ENCODE measurements at places on chromosomes 2 and 18.

DNA sequence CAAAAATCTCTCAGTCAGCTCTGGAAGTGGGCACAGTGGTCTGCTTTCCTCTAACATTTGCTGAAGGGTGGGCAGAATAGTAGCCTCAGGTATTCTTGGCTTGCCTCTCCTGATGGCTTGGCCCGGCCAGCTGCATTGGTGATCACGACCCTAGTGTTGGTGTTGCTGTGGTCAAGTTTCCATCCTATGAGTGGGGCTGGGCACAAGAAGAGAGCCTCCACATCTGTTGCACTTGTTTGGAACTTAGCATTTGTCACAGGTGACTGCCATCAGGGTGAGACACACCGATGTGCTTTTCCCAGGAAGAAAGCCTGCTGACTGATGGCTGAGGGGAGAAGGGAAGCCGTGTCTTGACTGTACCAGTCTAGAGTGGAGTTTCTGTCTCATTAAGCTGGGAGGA, 33.1 kb upstream of the SNORC start:
- no peak for DNase-seq

- DNase-seq: peak; percentile 8
Measured at GRCh38 chr2:215188078-215188477, 49.7 kb upstream of the ABCA12 start.

- no peak for DNase-seq
Measured at GRCh38 chr18:13730481-13730880, 4.0 kb downstream of the RNMT start.

DNA sequence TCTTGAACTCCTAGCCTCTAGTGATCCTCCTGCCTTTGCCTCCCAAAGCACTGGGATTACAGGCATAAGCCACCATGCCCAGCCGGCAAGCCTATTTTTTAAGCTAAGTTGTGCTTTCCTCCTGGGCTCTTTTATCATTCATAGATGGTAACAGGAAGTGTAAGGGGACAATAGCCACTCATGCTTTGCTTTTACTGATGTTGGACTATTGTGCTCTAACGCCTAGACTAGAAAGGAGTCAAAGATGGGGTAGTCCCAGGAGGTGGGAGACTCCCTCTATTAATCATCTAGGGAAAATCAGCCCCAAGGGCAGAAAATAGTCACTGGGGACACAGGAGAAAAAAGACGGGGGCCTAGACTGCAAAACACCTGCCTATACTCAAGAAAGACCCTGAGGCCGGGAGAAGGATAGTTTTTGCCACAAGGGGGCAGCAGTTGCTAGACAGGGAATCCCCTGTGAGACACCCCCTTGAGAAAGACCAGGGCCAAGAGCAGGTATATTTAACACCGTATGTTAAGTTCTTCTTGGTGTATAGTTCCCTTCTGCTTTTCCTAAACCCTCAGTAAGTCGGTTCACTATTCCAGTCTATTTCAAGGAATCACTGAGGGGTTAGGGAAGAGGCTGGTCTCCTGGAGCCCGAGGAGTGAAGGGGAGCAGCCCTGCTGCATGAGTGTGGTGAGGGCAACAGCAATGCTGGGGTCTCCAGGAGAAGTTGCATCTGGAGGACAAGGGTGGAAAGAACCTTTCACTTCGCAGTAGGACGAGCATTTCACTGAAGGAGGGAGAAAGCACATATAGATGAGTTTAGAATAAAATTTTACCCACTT, 2.1 kb upstream of the CXCR1 start:
- DNase-seq: peak; percentile 18

GRCh38 chr2:156192468-156192867, 140.1 kb downstream of the NR4A2 start:
- DNase-seq: no peak

DNA sequence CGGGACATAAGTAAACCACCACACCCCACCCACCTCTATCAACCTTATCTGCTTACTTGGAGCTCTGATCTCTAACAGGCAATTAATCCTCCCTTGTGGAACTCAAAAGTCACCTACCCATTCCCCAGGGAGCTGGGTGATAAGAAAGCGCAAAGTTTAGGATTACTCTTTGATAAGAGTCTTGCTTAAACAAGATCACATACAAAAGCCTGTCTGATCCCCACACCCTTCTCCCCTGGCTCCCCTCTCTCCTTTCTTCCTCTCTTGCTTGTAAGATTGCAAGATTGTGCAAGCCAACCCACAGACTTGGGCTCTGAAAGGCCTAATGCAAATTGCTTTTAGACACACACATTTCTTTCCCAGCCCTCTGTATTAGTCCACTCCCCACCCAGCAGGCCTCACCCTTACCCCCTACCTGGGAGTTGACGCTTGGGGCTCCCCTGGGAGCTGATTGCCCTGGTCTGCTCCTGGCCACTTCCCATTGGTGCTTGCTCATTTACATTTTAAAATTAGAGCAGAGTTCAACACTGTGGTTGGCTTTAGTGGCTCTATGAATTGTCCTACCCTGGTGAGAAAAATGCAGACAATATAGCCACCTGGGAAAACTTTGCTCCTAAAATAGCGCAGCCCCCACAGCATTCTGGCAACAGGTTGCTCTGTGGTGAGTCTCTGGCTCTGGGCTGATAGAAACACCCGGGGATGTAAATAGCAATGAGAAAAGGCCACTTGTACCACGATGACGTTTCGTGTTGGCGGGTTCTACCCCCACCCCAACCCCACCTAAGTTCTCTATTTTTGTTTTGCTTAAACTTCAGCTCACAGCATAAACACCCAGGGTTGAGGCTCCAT, 92.8 kb upstream of the MSH2 start:
- peak; percentile 54 for DNase-seq

DNA sequence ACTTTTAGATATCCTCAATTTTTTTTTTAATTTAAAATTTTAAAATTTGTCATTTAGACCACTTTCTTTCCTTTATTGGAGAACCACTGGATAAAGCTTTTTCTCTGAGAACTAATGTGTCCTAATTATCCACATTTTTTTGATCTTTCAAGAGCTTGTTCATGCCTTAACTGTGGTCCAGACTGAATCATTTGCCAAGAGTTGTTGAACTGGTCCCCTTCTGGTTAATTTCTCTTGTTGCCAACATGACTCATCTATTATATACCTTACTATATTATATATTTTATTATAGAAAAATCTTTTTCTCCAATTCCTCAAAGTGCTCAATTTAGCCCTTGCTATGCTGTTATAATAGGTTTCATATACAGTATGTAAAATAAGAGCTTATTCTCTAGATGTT, 53.1 kb upstream of the TMEM87B start:
- DNase-seq: no peak

DNA sequence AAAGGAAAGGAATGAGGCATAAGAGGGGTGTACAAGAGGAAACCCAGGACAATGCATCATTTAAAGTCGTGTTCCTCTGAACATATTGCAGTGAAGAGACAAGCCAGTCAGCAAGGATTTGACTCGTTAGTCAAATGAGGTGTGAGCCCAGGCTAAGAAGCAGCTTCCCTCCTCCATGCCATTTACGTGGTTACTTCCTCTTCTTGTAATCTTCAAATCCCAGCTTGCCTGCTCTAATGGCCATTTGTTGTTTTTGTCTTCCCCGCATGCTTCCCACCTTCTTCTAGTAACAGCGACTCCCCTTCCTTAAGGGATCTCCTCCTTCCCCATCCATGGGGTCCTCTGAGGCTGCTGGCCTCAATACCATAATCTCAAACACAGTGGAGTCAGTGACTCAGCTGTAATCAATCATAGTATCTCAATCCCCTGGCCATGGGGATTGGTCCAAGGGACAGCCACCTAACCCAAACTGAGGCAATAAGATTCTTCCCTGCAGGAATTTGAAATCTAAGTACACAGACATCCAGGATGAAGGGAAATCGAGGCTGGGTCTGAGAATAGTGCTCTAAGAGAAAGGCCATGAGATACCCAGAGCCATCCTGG, 37.6 kb downstream of the SLC14A1 start:
- peak; percentile 31 for DNase-seq

- no peak for DNase-seq
Measured at GRCh38 chr2:118970396-118971135, 28.6 kb downstream of the MARCO start.

DNA sequence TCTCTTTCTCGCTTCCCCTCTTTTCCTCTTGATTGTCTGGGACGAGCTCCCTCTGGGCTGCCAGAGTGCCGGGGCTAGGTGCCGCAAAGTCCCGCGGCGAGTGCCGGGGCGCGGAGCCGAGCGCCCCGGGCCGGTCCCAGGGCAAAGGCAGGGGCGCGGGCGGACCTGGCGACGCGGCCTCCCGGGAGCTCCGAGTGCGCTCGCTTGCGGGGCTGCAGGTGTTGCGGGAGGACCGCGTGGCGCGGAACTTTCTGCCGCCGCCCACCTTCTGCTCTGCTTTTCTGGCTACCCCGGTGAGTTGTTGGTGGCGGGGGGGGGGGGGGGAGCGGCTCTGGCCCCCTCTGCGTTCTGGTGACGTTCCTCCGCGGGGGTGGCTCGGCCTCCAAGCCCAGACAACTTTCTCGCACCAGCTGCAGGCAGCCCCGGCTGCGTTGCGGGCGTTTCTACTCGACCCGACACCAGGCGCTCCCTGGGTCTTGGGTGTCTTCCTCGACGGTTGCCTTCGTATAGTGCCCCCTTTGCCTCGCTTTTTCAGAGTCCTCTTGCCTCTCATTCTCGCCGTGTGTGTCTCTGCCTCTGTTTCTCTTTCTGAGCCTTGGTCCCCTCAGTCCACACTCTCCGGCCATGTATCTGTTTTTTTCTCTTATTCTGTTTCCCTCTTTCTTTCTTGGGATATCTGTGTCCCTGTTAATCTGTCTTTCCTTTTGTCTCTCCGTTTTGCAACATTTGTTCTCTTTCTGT, 759 bp downstream of the GALNT13 start:
- no peak for DNase-seq

- DNase-seq: no peak
Measured at GRCh38 chr2:25281522-25281921, 60.2 kb downstream of the DNMT3A start.

DNA sequence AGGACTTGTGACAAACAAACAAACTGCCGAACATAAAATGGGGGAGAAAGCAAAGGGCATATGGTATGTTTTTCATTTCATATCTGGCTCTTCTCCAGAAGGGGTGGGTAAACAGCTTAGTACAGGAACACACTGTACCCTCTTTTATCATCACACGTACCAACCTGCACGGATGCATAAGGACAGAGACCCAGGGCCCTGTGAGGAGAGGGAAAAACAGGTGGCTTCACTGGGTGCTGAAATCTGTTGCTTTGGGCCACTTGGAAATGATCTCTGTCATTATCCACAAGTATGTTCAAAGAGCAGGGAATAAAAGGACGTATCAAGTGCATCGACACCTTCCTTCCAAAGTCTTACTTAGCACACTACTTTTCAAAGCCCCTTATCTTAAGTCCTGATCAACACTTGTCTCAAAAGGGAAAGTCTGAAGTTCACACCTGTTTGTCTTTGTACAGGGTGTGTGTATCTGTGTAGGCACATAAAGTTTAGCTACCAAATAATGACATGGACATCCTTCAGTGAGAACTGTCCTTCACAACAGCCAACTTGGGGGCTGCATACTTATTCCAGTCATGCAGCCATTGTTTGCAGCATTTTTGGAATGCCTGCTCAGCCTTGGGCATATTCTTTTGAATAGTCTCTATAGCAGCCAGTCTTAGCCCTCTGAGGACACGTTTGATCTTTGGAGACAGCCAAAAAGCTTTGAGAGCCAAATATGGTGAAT, 60.6 kb downstream of the IRS1 start:
- DNase-seq: no peak

GRCh38 chr2:32136097-32136496, 29.6 kb upstream of the SLC30A6 start:
- DNase-seq: no peak

- no peak for DNase-seq
Measured at GRCh38 chr18:47577520-47577919, 326.1 kb upstream of the SKOR2 start.

DNA sequence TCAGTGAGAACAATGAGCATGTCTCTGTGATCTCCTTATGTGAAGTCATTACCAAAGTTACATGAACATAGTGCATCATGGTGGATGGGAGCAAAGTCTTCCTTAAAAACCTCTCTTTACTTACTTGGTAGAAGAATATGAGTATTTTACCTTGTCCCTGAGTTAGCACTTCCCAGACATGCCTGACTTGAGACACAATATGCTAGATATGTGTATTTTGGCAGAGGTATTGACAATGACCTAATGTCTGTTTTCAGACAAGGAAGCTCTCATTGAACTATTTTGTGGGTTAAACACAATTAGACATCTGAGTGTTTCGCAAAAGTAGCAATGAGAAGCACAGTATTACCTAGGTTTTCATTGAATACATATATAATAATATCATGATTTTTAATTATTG, 99.1 kb upstream of the MC4R start:
- DNase-seq: no peak

GRCh38 chr2:219056896-219057708, 3.6 kb downstream of the IHH start:
- DNase-seq: no peak

DNA sequence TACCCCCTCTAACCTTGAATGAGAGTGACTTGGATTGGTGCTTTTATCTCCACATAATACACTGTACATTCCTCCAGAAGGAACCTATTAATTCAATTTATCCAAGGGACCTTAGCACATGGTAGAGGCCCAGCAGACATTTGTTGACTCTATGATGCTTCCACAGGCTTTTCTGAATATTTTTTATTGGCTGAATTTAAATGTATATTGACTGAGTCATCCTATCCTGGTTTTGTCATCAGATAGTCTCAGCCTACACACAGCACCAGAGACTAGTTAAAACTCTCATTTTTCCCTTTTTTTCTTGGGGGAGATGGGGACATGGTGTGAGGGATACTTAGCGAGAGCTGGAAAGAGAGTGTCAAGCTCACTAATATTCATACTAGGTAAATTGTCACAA, 101.6 kb downstream of the LRRC30 start:
- no peak for DNase-seq

Measured in CMK (cell line).